ENCODE measurements at places on chromosomes 11 and 22.

GRCh38 chr11:100876815-100877520 lies 189.9 kb downstream of the ARHGAP42 start:
- DNase-seq, result no peak

- DNase-seq, result no peak
Observed at GRCh38 chr11:13271060-13271693, 6.4 kb upstream of the BMAL1 start.

DNA sequence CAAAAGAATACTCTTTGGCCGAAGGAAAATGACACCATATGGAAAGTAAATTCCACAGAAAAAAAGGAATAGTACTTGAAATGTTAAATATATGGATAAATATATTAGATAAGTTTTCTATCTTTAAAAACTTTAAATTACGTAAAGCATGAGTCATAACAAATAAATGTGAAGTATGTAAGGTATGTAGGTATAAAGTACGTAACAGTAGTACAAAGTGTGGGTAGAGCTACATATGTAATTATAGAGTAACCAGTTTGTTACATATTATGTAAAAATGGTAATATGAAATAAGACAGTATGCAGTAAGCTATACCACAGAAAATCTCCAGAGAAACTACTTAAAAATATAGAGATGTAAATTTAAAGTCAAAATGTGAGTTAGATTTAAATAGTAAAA lies 582.3 kb upstream of the CHORDC1 start:
- DNase-seq, result no peak

- no peak for DNase-seq
Observed at GRCh38 chr11:123822032-123822431, 15.9 kb upstream of the OR6M1 start.

DNA sequence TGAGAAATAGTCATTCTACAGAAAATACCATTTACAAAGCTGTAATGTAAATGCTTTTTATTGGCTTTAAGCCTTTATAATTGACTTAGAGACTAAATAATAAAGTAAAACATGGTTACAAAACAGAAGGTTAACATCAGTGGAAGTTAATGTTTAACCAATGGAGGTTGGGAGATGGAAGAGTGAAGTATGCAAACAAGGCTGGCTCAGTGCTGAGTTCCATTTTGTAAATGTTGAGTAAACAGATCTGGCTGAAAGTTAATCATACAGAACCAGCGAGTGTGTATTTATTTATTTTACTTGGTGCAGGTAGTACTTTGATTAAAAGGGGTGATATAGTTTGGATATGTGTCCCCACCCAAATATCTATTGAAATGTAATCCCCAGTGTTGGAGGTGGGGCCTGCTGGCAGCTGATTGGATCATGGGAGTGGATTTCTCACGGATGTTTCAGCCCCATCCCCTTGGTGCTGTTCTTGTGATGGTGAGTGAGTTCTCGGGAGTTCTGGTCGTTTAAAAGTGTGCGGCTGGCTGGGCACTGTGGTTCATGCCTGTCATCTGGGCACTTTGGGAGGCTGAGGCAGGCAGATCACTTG lies 827.4 kb downstream of the OPCML start:
- DNase-seq, result no peak
